ENCODE measurements at places on chromosomes 13 and 19. TPM values are rescaled to one million over a fixed set of nuclear protein-coding genes. Genes with fewer than 3 reads are reported as not detected.

DNA sequence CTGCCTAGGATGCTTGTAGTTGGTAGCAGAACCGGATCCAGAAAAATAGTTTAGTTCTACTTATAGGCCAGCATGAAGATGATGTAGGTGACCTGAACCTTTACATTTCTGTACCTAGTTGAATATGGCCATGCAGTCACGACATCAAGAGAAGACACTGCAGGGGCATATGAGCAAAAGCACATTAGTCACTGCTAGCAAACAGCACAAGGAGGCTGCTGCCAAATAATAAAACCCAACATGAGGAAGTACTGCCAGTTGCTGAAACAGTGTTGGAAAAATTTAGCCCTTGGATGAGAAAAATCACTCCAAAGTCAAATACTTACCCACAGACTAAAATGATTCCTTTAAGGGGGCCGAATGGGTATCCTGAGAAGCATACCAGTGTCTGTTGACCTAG is 20.8 kb downstream of the ERICH6B start:
- H3K4me1 ChIP-seq, result no peaks in the 10 kb centered on the region
- no peak overlapping the region for H3K4me3 ChIP-seq
- no peaks in the 10 kb centered on the region for H3K27me3 ChIP-seq
- DNase-seq, result no peak

GRCh38 chr13:113449693-113450347 is 3.5 kb downstream of the ADPRHL1 start:
- no peak for DNase-seq
- no peak overlapping the region for H3K27ac ChIP-seq
- no peaks in the 10 kb centered on the region for H3K27me3 ChIP-seq
- no peaks in the 10 kb centered on the region for H3K4me1 ChIP-seq
- peak overlapping the region; percentile 38 for H3K4me3 ChIP-seq

DNA sequence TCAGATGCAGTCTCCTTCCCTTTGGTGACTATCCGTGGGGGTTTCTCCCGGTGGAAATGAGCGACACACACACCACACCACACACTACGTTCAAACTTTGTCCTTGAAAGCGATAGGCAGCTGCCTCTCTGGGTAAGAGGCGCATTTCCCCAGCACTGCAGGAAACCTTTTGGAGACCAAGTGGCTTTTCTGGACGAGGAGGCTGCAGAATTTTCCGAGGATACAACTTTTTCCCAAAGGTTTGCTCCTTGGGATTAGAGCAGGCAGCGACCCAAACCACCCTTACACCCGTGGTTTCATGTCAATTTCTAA is 38.2 kb upstream of the FLT1 start:
- no peak overlapping the region for H3K4me3 ChIP-seq
- H3K27me3 ChIP-seq, result peaks cover 29% of the 10 kb centered on the region
- no peaks in the 10 kb centered on the region for H3K36me3 ChIP-seq
- no peaks in the 10 kb centered on the region for H3K4me1 ChIP-seq

GRCh38 chr19:45798995-45799517 is 6.4 kb upstream of the DMWD start:
- no peaks in the 10 kb centered on the region for H3K36me3 ChIP-seq
- H3K4me3 ChIP-seq, result no peak overlapping the region
- H3K27ac ChIP-seq, result peak overlapping the region; percentile 51

- no peak overlapping the region for H3K4me3 ChIP-seq
- H3K27me3 ChIP-seq, result peaks cover 6% of the 10 kb centered on the region
- H3K36me3 ChIP-seq, result no peaks in the 10 kb centered on the region
- no peak overlapping the region for H3K27ac ChIP-seq
- DNase-seq, result no peak
- no peaks in the 10 kb centered on the region for H3K4me1 ChIP-seq
These were observed 4.0 kb downstream of the S1PR5 start for GRCh38 chr19:10513223-10513622.

- no peak for DNase-seq
- no peaks in the 10 kb centered on the region for H3K4me1 ChIP-seq
- no peaks in the 10 kb centered on the region for H3K36me3 ChIP-seq
- no peak overlapping the region for H3K4me3 ChIP-seq
- H3K27me3 ChIP-seq, result no peaks in the 10 kb centered on the region
These were observed 50.7 kb downstream of the ARHGAP35 start for GRCh38 chr19:46911456-46911855.

GRCh38 chr19:39327363-39328045 is 6.8 kb upstream of the LRFN1 start:
- DNase-seq, result no peak
- no peak overlapping the region for H3K4me3 ChIP-seq
- no peaks in the 10 kb centered on the region for H3K27me3 ChIP-seq
- H3K4me1 ChIP-seq, result no peaks in the 10 kb centered on the region
- H3K36me3 ChIP-seq, result no peaks in the 10 kb centered on the region
- no peak overlapping the region for H3K27ac ChIP-seq

- no peak overlapping the region for H3K4me3 ChIP-seq
- no peak for DNase-seq
- H3K27me3 ChIP-seq, result no peaks in the 10 kb centered on the region
- H3K36me3 ChIP-seq, result no peaks in the 10 kb centered on the region
- H3K4me1 ChIP-seq, result no peaks in the 10 kb centered on the region
These were observed 47.6 kb downstream of the CEP89 start for GRCh38 chr19:32924200-32924599.

DNA sequence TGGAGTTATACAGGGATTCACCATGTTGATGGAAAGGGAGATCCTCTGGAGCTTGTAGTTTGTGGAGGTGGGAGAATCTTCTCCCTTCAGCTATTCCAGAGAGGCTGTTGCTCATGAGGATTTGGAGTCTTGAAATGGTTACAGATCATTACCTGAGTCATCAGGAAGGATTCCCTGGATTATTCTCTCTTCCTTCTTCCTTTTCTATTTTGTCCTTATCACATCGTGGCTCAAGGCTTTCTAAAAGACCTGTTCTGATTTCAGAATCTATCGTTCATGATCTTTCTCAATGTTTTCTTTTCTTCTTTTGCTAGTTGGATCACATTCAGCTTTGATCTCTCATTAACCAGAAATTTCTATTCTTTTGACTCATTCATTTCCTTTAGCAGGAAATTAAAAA is 196.0 kb downstream of the KLF5 start:
- no peaks in the 10 kb centered on the region for H3K36me3 ChIP-seq
- no peaks in the 10 kb centered on the region for H3K27me3 ChIP-seq
- H3K4me3 ChIP-seq, result no peak overlapping the region
- no peak for DNase-seq
- H3K4me1 ChIP-seq, result no peaks in the 10 kb centered on the region
- no peak overlapping the region for H3K27ac ChIP-seq

DNA sequence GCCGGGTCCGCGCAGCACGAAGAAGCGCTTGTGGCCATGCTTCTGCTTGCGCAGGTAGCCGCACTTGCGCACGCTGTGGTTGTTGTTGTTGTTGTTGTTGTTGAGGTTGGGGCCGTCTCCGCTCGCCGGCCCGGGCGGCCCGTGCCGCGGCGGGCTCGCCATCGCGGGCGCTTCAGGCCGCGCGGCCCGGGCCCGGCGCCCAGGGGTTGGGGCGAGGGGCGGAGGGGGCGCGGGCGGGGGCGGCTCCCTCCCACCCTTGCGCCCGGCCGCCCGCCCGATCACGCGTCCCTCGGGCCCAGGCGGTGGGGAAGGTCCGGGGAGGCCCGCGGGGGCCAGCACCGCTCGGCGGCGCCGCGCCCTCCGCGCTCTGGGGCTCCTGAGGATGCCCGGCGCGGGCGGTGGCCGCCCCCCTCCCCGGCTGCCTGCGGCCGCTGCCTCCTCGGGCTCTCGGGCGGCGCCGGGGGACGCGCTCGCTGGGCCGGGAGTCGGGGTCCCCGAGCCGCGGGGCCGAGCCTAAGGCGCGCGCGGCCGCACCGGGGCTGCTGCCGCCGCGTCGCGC is 412 bp downstream of the IRS2 start:
- H3K36me3 ChIP-seq, result no peaks in the 10 kb centered on the region
- peak overlapping the region; percentile 64 for H3K4me3 ChIP-seq
- H3K27me3 ChIP-seq, result peaks cover 5% of the 10 kb centered on the region

DNA sequence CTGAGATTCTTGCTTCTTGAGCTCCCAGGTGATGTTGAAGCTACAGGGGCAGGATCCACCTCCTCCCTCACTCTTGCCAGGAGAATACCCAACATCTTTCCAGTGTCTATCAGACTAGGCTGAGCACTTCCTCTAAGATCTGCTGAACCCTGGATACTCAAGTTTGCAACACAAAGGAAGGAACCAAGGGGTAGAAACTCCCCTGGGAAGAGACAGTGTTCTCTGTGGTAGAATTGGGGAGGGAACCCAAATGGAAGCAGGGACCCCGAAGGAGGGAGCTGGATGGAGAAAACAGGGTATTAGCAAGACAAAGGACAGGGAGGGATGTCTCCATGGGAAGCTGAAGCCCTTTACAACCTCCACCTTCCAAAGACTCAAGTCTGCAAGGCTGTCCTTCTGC is 117.6 kb downstream of the DNAJC15 start:
- no peak overlapping the region for H3K27ac ChIP-seq

DNA sequence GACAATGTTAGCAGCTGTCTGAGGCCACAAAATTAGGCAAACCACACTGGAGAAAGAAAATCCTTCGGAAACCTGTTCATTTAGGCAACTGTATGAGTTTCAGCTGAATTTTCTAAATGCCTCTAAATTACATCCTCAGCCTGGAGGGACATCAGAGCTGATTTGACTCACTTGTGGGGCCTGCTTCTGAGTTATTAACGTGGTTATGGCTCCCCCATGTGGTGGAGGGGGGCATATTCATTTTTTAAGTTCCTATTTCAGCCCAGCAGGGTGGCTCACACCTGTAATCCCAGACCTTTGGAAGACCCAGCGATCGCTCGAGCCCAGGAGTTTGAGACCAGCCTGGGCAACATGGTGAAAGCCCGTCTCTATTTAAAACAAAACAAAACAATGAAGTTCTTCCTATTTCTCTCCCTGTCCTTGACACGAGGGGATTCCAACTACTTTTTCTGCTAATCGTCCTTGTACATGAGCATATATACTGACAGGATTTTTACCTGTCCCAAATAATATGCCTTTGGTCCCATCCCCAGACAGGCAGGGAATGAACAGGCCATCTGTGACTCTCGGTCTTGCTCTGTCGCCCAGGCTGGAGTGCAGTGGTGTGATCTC is 31.5 kb upstream of the HIF3A start:
- no peaks in the 10 kb centered on the region for H3K27me3 ChIP-seq
- no peaks in the 10 kb centered on the region for H3K36me3 ChIP-seq
- no peak overlapping the region for H3K4me3 ChIP-seq
- no peaks in the 10 kb centered on the region for H3K4me1 ChIP-seq

- no peaks in the 10 kb centered on the region for H3K4me1 ChIP-seq
- no peaks in the 10 kb centered on the region for H3K27me3 ChIP-seq
These were observed 236.6 kb upstream of the MAB21L1 start for GRCh38 chr13:35712907-35713761.

GRCh38 chr13:49643035-49643646 is 14.8 kb downstream of the ARL11 start:
- H3K4me1 ChIP-seq, result no peaks in the 10 kb centered on the region
- H3K36me3 ChIP-seq, result no peaks in the 10 kb centered on the region
- no peak for DNase-seq

DNA sequence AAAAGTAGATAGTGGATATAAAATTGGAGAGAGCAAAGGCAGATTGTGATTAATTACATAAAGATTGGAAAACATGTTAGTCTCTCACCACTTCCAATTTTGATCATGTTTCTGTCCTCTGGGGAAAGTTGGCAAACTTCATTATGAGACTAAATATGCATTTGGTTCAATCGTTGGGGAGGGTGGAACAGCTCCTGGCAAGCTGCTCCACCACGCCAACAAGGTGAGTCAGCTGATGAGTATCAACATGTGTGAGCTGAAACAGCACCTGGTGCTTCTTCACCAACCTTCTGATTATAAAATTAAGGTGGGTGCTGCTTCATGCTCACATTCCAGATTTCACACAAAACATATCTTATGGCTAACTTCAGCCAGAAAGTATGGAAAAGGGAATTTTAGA is 1784.6 kb downstream of the SLITRK5 start:
- no peak for DNase-seq
- H3K4me3 ChIP-seq, result no peak overlapping the region
- H3K4me1 ChIP-seq, result no peaks in the 10 kb centered on the region
- H3K36me3 ChIP-seq, result no peaks in the 10 kb centered on the region
- H3K27me3 ChIP-seq, result no peaks in the 10 kb centered on the region
- no peak overlapping the region for H3K27ac ChIP-seq

DNA sequence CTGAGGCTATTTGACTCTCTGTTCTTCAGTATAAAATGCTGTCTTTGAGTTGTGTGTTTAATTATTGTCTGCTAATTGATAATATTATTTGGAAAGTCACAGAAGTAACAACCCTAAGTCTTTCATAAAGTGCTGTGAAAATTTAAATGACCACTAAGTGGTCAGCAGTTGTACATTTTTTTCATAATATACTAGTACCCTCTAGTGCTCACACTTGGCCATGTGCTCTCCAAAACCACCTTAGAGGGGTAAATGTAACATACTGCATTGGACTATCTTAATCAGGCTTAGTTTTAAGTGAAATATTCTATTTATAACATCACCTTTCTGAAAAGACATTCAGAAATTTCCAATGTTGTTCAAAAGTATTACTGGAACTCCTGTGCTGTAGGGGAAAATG is 745.3 kb downstream of the GPC5 start:
- no peaks in the 10 kb centered on the region for H3K27me3 ChIP-seq
- no peak for DNase-seq
- no peaks in the 10 kb centered on the region for H3K36me3 ChIP-seq

GRCh38 chr19:4130744-4131438 is 7.0 kb upstream of the MAP2K2 start:
- no peaks in the 10 kb centered on the region for H3K36me3 ChIP-seq
- no peak overlapping the region for H3K4me3 ChIP-seq
- no peaks in the 10 kb centered on the region for H3K4me1 ChIP-seq
- no peak overlapping the region for H3K27ac ChIP-seq

GRCh38 chr19:2805991-2806649 is 13.5 kb upstream of the ZNF554 start:
- no peaks in the 10 kb centered on the region for H3K36me3 ChIP-seq
- no peak for DNase-seq
- H3K4me1 ChIP-seq, result no peaks in the 10 kb centered on the region
- no peak overlapping the region for H3K4me3 ChIP-seq

DNA sequence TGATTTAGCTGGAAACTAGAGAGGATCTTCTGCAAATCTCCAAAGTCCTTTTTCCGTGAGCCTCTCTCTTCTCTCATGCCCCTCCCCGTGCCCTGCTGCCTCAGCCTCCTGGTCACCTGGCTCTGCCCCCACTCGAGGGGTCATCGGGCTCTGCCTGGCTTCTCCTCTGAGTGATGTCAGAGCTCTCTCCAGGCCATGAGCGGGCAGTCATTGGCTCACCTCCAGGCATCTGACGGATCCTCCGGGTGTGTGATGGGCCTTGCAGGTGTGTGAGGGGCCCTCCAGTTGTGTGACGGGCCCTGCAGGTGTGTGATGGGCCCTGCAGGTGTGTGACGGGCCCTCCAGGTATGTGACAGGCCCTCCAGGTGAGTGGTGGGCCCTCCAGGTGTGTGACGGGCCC is 10.3 kb upstream of the GAS6 start:
- no peaks in the 10 kb centered on the region for H3K27me3 ChIP-seq
- no peak overlapping the region for H3K27ac ChIP-seq
- no peak for DNase-seq
- no peaks in the 10 kb centered on the region for H3K36me3 ChIP-seq
- H3K4me3 ChIP-seq, result no peak overlapping the region
- H3K4me1 ChIP-seq, result no peaks in the 10 kb centered on the region

GRCh38 chr19:31254611-31255010 is 94.6 kb downstream of the TSHZ3 start:
- DNase-seq, result no peak
- H3K36me3 ChIP-seq, result no peaks in the 10 kb centered on the region
- no peak overlapping the region for H3K27ac ChIP-seq
- H3K4me1 ChIP-seq, result no peaks in the 10 kb centered on the region
- H3K27me3 ChIP-seq, result no peaks in the 10 kb centered on the region

PRTN3 gene
- total RNA-seq, result not detected

SIGLEC9 gene
- total RNA-seq, result 2.6 TPM

POSTN gene
- 78.8 TPM for total RNA-seq

LGALS14 gene
- total RNA-seq, result not detected

LRRC25 gene
- 2.3 TPM for total RNA-seq
